ENCODE measurements at places on chromosomes 1 and 21.

DNA sequence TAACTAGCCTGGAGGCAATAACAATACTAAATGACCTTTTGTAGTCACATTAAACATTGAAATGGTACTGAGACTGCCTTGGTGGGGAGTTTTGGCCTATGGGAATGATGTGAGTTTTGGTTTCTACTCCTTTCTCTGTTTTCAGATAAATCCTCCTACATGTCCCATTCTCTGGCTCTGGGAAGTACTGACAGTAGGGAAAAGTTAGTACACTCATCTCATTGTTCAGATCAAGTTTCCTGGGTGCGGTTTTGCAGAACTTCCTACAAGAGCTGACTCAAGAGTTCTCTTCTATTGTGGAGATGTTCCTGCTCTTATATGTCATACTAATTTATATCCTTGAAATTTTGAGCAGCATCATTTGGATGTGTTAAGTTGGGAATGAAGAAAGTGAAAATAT is 74.2 kb upstream of the MACF1 start:
- DNase-seq = peak; percentile 73

- DNase-seq = peak; percentile 88
Measured at GRCh38 chr1:183281553-183282091, 95.6 kb downstream of the LAMC2 start.

GRCh38 chr1:157156058-157156541 is 17.9 kb upstream of the ETV3 start:
- DNase-seq = peak; percentile 66

DNA sequence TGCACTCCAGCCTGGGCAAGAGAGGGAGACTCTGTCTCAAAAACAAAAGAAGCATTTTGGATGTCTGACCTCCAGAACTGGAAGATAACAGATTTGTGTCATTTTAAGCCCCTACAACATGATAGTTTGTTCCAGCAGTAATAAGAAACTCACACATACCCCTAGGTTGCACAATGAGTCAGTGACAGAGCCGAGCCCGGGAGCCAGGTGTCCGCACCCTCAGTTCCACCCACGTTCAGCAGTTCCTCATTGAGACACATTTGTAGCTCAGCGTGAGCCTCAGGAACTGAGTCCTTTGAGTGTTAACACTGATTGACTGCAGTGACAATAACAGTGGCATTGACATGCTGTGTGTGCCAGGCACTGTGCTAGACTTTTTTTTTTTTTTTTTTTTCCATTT is 19.8 kb downstream of the LRRC38 start:
- DNase-seq = no peak

GRCh38 chr1:207009182-207009850 is 23.2 kb downstream of the C1orf116 start:
- no peak for DNase-seq

DNA sequence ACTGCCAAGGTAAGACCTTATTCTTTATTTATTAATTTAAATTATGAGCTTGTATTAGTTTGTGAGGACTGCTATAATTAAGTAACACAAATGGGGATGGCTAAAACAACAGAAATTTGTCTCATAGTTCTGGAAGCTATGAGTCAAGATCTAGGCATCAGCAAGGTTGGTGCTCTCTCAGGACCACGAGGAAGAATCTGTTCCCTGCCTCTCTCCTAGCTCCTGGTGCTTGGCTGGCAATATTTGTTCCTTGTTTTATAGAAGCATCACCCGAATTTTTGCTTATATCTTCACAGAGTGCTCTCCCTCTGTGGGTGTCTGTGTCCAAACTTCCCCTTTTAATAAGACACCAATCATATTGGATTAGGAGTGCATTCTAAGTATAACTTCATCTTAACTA is 41.4 kb upstream of the CCDC190 start:
- peak; percentile 56 for DNase-seq

- DNase-seq = no peak
Measured at GRCh38 chr1:43843684-43844083, 89.9 kb upstream of the ARTN start.

- no peak for DNase-seq
Measured at GRCh38 chr1:37031871-37032270, 2.4 kb downstream of the GRIK3 start.

DNA sequence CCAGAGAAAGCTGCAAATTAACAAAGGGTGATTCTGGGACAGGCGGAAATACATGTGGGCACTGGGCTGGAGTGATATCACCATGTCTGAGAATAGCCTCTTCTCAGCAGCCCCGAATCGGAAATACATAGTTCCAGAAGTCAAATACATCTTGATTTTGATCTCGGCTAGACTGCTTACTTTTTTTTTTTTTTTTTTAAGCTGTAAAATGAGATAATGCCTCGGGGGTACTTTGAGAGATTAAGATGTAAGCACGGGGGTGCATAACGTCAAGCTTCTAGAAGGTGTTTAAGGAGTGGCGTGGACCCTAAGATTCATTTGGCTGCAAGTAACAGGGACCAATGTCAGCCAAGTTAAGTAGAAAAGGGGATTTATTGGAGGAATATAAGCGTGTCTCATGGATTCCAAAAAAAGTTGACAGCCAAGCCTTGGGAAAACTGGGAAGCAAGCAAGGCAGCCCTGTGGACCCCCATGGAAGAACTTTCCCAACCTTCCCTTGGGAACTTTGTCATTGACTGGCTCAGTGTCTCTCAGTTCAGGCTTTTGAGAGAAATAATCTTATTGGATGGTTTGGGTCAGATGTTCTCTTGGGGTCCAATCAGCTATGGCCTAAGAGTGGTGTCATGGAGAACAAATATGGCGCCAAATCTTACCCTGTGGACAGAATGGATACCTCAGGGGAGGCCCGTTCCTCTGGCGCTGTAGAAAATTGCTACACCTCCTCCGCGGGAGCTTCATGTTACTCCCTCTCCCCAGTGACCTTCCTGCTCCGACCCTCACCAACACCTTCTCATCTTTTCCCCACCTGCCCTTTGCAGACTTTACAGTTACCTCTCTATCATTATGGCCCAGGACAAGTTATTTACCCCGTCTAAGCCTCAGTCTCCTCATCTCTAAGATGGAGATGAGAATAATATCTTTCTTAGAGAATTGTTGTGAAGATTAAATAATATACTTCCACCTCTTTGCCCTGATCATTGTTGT is 186.6 kb downstream of the KAZN start:
- no peak for DNase-seq

- DNase-seq = no peak
Measured at GRCh38 chr1:1287288-1288110, 7.3 kb downstream of the SCNN1D start.

- DNase-seq = no peak
Measured at GRCh38 chr1:53500204-53501064, 41.2 kb downstream of the DMRTB1 start.

- peak; percentile 55 for DNase-seq
Measured at GRCh38 chr1:204443871-204444581, 32.4 kb upstream of the PPP1R15B start.

GRCh38 chr1:218982482-218982881 is 191.2 kb upstream of the LYPLAL1 start:
- DNase-seq = no peak

DNA sequence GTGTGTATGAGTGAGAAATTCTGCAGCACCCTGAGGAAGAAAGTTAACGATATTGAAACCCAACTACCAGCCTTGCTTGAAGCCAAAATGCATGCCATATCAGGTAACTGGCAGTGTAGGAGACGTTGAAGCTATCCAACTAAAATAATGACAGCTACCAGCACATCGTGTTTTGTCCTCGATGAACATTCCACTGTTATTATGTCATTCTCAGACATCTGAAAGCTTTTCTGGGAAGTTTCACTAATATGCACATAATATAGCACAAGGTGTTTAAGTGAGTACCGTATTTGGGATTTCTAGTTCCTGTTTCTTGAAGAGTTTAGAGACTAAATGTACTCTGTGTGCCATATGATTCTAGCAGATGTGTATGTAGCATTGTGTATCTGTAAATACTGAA is 173.5 kb downstream of the DISC1 start:
- peak; percentile 66 for DNase-seq

GRCh38 chr1:28756846-28757245 is 20.1 kb downstream of the YTHDF2 start:
- DNase-seq = no peak

DNA sequence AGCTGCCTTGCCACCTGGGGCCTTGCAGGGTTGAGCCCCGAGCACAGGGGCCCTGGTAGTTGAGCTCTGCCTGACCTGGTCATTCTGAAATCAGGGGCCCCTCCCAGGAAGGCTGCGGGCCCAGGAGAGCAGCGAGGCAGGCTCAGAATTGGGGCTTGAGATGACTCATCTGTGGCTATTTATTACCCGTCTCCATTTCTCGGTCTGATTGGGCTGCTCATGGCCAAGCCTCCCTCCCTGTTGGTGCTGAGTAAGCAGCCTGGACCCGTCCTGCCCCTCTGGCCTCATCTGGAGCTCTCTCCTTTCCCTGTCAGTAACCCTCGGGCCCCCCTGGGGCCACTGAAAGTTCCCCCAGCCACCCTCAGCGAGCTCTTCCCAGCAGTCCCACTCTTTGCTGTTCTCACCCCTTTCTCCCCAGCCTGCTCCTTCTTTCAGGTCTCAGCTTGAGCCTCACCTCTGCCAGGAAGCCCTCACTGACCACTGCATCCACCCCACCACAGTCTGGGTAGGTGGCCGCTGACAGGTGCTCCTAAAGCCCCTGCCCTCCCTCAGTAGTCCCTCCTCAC is 11.0 kb upstream of the TNFRSF8 start:
- peak; percentile 88 for DNase-seq

DNA sequence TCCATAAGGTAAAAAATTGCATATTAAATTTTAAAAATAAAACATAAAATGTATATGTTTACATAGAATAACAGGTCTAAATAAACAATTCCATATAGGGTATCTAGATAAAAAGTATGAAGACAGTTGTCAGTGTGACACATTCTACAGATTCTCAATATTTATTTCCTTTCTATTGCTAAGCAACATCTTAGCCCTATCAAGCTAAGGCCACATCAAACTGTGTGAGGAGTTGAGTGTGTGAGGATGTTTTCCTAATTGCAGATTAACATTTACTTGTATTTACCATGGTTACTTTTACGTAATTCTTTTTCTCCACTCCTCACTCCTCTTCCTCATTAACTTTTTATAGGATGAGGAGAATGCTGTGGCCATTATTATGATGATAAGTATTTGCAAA is 41.9 kb upstream of the MCOLN3 start:
- no peak for DNase-seq

GRCh38 chr1:185973645-185974044 is 239.5 kb downstream of the HMCN1 start:
- peak; percentile 92 for DNase-seq

GRCh38 chr1:22585471-22585870 is 22.2 kb downstream of the EPHA8 start:
- DNase-seq = no peak

GRCh38 chr1:157487096-157487495 is 65.2 kb downstream of the FCRL5 start:
- DNase-seq = no peak

GRCh38 chr1:104745875-104746274 is 996.2 kb downstream of the AMY1C start:
- no peak for DNase-seq

- no peak for DNase-seq
Measured at GRCh38 chr1:203323587-203323986, 18.3 kb downstream of the BTG2 start.

GRCh38 chr1:79041666-79042065 is 35.1 kb upstream of the ADGRL4 start:
- no peak for DNase-seq

DNA sequence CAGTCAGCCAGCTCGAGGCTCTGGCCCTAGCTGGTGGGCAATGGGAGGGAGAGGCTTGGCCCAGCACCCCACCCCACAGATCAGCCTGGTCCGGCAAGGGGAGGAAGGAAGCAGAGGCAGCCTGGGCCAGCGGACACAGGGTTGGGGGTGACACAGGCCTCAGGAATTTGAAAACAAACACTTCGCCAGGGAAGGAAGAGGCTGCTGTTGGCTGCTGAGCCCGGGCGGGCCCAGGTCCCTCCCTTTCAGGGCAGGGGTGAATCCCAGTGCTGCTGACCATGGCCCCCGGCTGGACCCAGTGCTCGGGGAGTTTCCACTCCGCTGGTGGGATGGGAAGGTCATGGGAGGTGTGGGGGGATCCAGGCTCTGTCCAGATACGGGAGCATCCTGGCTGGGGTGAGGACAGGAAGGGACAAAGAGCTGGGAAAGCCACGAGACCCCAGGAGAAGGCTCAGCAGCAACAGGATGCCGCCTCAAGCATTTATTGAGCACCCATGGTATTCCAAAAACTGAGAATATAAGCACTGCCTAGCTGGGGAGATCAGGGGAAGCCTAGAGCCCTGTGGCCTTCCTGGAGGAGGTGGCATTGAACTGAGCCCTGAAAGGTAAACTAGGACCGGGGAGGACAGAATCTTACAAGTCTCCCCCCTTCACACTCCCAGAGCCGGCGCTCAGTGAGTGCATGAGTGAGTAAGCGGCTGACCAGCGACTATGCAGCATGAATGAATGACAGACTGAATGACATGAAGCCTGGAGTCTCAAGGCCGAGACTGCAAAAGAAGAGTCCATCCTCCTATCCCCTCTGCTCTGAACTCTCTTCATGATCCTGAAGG is 26.2 kb upstream of the EPHA2 start:
- peak; percentile 95 for DNase-seq

DNA sequence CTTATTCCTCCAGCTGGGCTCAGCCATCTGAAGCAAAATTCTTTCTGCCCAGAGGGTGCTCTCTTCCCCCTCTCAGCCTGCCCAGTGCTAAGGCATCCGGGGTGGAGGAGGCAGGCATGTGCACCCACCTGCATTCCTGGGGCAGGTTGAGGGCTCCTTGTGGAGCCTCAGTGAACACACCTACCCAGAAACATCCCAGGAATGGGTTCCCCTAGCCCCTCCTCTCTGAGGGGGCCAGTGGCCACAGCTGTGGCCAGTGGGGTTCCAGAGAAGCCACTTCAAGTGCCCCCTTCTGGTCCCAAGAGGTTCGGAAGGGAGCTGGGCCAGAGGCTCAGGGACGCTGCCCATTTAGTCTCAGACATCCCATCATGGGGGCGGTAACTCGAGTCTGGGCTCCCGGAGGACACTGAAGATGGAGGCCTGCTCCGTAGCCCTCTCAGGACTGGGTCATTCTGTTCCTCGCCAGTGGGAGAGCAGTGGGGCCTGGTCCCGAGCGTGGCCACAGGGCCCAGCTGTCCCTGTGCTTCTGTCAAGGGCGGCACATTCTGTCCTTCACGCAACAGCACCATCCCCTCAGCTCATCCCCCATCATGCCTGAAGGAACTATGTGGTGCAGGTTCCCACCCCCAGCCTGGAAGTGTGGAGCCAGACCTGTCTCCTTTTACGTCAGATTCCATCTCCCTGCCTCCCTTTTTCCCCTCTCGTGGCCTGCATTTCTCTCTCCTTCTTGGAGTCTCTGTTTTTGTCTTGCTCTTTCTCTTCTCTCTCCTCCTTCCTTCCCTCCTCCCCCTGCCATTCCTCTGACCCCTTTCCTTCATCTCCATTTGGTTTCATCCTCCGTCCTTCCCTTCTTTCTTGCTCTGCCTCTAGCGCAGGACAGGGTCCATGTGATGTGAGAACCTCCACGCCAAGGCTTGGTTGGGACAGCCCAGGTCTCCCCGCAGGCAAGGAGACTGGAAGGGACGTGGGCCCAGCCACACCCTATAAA is 49.6 kb upstream of the KDM4A start:
- no peak for DNase-seq

- DNase-seq = no peak
Measured at GRCh38 chr1:203771901-203772301, 6.9 kb downstream of the LAX1 start.
